ENCODE measurements at places on chromosomes 6 and 20.

DNA sequence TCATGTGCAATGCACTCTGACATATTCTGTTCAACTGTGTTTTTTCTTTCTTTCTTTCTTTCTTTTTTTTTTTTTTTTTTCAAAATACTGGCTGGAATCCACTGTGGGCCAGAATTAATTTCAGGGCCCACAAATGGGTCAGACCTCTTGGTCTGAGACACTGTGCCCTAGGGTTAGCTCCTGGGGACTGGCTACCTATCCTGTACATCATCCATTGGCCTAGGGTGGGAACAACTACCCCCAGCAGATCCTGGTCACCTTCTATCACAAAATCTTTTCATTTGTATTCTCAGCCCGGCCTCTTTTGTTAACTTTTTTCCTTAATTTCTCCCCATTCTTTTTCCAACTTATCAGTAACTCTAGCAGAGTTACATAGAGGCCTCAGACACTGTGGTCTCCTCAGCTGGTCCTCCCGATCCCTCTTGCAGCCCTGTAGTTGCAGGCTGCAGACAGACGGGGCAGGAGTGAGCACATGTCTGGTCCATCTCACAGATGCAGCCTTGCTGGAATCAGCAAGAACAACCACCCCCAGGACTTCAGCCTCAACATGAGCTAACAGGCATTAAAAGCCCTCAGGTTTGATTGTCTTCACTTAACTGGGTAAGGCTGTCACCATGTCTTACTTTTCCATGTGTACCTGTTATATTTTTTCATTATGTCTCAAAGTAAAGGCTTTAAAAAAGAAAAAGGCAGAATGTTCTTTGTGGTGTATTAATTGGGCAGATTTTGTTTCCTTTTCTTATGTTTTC lies 41.3 kb downstream of the TXLNB start:
- DNase-seq: peak; percentile 44

- no peak for DNase-seq
Measured at GRCh38 chr6:169166896-169167580, 86.6 kb downstream of the THBS2 start.

- no peak for DNase-seq
Measured at GRCh38 chr6:82924799-82925535, 140.7 kb downstream of the UBE3D start.

- DNase-seq: no peak
Measured at GRCh38 chr6:91654793-91655192, 1067.9 kb upstream of the MAP3K7 start.

DNA sequence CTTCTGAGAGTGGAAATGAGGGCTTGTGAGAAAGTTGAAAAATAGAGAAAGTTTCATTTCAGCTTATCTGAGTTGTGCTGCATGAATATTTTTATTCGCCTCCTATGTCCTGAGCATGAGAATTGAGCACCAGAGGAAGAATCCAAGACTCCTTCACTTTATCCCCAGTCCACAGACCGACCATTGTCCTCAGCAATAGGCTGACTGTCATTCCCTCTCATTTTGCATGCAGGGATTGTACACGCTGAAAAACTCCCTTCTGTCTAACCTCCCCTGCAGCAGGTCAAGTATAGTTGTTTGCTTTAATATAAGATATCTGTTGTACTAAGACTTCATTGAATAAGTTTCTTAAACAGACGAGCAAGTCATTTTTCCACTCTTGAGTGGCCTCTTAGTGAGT lies 437.6 kb downstream of the PRKN start:
- no peak for DNase-seq
